ENCODE measurements at places on chromosomes 2 and 18.
A peak's percentile ranks its signal among the peaks of the same experiment; 100 is the strongest.

GRCh38 chr2:152543717-152544116 lies 173.5 kb downstream of the PRPF40A start:
- DNase-seq = no peak

- DNase-seq = no peak
Measured at GRCh38 chr2:127545189-127545588, 9.7 kb downstream of the MYO7B start.

DNA sequence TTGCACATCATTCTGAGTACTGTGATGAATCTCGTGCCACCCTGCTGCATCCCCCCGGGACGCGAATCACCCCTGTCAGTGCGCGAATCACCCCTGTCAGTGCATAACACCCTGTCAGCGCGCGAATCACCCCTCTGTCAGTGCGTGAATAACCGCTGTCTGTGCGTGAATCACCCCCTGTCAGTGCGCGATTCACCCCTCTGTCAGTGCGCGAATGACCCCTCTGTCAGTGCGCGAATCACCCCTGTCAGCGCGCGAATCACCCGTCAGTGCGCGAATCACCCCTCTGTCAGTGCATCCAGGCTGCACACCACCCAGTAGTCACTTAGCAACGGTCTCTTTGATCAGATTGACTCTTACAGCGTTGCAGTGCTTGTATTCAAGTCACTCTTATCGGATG lies 134.4 kb upstream of the TPO start:
- DNase-seq = no peak

DNA sequence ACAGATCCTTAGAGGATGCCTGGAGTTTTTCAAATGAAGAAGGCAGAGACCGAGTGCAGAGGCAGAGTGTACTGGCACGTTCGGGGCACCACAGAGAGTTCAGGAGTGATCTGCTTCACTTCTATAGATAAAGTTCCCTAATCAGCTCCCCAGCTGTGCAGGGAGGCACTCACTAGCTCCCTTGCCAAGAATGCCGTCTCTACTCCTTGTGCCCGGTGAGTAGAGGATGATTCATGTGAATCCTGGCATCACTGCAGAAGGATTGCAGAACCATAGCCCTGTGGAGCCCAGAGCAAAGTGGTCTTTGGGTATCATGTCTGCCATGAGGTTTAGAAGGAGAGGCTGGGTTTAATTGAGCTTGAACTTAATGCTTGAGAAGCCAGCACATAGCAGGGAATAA lies 510.1 kb upstream of the RAB6C start:
- DNase-seq = no peak

DNA sequence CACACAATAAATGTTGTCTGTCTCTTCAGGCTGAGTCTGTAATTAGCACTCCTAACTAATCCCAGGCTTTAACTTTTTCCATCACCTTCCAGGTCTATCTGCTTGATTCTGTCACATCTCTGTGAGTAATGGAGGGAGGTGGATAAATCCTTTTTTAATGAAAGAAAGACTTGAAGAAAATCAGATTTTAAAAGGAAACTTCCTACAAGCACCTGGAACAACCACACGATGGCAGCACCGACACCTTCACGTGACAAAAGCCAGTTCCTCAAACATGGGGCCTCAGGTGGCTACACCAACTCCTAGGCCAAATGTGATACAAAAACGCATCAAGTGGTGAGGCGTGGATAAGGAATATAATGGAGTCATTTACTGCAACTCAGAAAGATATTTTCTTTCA lies 41.8 kb downstream of the TGFBRAP1 start:
- no peak for DNase-seq

GRCh38 chr2:119947535-119947934 lies 65.3 kb upstream of the EPB41L5 start:
- no peak for DNase-seq

DNA sequence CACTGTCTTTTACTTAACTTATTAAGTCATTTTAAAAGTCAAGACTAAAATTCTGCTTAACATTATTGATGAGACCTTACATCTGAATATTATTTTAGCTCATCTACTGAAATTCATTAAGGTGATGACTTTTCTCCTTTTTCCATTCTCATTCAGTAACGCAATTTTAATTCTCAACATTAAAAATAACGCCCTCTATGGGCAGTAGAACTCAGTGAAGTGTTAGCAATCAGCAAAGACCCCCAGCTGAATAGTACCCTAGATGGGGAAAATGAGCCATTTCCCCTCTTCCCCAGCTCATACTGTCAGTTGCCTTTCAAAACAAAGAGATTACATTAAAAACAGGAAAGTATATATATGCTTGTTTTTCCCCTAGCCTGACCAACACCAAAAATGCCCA lies 203.3 kb downstream of the NR4A2 start:
- DNase-seq = no peak

GRCh38 chr2:121469356-121469755 lies 61.3 kb upstream of the RNU4ATAC start:
- DNase-seq = no peak

DNA sequence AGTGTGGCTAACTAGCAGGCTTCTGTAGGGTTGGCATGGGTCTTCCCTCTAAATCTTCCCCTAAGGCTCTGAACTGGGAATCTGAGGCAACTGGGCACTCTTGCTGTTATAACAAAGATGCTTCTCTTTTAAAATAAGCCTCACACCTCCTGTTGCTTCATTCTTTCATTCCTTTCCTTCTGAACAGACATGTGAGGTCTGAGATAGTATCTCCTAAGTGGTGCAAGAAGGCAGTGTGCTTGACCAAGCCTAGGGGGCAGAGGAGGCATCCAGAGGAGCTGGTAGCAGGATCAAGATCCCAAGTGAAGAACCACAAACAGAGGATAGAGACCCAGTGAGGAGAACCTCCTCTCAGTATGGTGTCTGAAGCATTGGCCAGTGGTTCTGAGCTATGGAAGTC lies 90.9 kb downstream of the TTC27 start:
- DNase-seq = no peak

GRCh38 chr2:23905155-23905554 lies 21.8 kb downstream of the ATAD2B start:
- no peak for DNase-seq

DNA sequence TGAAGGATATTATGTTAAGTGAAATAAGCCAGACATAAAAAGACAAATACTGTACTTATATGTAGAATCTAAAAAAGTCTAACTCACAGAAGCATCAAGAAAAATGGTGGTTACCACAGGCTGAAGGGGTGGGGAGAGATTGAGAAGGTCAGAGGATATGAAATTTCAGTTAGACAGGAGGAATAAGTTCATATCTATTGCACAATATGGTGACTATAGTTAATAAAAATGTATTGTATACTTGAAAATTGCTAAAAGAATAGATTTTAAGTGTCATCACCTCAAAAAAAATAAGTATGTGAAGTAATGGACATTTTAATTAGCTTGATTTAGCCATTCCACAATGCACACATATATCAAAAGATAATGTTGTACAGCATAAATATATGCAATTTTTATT lies 19.8 kb downstream of the ACMSD start:
- no peak for DNase-seq

- no peak for DNase-seq
Measured at GRCh38 chr18:44654573-44654972, 26.1 kb upstream of the SETBP1 start.

DNA sequence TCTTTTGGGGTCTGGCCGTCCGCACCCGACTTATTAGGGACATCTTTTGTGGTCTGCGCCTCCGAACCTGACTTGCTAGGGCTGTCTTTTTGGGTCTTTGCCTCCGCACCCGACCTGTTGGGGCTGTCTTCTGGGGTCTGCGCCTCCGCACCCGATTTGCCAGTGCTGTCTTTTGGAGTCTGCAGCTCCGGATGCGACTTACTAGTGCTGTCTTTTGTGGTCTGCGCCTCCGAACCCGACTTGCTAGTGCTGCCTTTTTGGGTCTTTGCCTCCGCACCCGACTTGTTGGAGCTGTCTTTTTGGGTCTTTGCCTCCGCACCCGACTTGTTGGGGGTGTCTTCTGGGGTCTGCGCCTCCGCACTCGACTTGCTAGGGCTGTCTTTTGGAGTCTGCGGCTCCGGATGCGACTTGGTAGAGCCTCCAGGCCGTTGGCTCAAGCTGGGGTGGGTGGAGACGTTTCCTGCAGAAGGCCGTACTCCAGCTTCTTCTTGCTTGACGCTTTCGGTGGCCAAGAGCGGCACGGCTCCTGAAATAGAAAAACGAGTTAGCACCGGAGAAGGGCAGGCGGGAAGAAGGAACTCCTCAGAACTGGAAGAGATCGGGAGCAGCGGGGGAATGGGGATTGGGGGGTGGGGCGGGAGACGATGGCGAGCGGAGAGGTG lies 498 bp downstream of the TGOLN2 start:
- DNase-seq = no peak

GRCh38 chr18:61655630-61656029 lies 237.2 kb downstream of the RNF152 start:
- DNase-seq = no peak

GRCh38 chr2:161381546-161381945 lies 34.6 kb upstream of the TBR1 start:
- DNase-seq = no peak

DNA sequence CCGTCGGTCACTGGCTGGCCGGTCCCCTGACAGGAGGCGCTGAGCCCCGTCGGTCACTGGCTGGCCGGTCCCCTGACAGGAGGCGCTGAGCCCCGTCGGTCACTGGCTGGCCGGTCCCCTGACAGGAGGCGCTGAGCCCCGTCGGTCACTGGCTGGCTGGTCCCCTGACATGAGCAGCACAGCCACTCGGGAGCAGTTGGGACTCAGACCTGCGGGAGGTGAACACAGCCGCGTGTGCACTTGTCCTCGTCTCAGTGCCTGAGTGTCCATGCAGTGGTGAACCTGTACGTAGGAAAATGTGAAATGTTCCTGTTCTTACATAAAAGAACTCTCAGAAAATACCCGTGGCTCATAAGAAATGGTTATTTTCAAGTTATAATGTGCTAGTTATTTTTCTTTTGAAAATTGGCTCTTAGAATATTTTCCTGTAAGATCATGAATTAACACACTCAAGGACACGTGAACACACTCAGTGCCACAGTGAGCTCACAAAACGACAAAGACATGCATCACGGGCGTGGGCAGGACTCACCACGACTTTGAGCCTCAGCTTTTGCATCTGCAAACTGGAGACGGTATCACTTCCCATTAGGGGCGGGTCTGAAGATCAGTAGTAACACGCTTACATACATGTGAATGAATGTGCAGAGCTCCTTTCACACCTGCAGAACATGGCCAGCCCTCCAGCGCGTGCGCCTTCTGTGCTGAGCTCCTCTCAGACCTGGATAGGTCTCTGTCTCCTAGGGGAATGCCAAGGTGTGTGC lies 21.1 kb upstream of the NFATC1 start:
- no peak for DNase-seq

GRCh38 chr18:59035591-59035990 lies 104.1 kb upstream of the SEC11C start:
- DNase-seq = peak; percentile 90

DNA sequence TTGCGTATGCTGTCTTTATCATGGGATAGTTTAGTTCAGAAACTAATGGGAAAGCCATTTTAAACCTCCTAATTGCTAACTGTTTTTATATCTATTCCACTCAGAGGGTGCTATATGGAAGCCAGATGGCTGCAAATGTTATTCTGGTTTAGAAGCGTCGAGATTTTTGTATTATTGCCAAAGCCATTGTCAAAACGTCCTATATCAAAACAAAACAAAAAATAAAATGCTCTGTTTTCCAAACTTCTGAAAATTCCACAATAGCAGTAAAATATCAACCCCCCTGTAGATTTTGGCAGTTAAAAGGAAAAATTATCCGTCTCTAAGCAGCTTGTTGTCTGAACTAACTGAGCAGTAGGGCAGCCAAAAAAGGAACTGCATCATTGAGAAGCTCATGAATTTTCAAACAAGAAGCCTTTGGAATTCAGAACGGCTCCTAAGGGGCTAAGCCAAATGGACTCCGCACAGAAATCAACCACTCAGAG lies 195.4 kb upstream of the CWC22 start:
- DNase-seq = no peak

- DNase-seq = no peak
Measured at GRCh38 chr2:62216616-62217015, 20.7 kb downstream of the B3GNT2 start.

GRCh38 chr2:27245626-27246025 lies 17.2 kb downstream of the SLC30A3 start:
- no peak for DNase-seq

- DNase-seq = no peak
Measured at GRCh38 chr2:43240766-43241150, 14.4 kb upstream of the ZFP36L2 start.

DNA sequence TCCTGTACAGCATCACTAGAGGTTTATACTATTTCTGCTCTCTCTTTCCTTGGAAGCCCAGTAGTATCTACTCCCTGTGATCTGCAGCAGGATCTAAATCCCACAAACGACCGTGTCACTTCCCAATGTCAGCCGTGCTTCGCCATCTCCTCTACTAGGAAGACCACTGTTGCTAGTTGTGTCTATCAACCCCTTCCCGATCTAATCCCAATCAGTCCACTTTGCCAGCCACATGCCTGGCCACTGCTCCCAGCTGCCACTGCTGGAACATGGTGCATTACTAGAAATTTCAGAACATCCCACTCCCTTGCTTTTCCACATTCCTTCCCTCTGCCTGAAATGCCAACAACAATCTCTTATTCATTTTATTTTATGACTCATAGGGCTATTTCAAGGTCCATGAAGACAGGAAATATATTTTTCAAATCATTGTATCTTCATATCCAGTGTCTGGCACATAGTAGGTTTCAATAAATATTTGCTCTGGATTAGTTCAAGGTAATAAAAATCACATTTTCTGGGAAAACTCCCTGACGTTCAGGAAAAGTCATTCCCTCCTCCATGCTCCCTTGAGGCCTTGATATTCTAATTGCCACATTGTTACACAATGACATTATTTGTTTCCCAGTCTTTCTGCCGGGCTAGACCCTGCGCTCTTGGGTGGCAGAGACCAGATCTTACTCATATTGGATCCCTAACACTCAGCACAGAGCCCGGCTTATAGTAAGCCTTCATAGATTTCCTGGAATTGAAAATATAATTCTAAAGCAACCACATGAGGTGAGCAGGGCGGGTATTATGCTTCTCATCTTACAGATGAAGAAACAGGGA lies 2.1 kb upstream of the TRIB2 start:
- no peak for DNase-seq

- peak; percentile 12 for DNase-seq
Measured at GRCh38 chr18:56302156-56302555, 336.2 kb downstream of the TXNL1 start.

DNA sequence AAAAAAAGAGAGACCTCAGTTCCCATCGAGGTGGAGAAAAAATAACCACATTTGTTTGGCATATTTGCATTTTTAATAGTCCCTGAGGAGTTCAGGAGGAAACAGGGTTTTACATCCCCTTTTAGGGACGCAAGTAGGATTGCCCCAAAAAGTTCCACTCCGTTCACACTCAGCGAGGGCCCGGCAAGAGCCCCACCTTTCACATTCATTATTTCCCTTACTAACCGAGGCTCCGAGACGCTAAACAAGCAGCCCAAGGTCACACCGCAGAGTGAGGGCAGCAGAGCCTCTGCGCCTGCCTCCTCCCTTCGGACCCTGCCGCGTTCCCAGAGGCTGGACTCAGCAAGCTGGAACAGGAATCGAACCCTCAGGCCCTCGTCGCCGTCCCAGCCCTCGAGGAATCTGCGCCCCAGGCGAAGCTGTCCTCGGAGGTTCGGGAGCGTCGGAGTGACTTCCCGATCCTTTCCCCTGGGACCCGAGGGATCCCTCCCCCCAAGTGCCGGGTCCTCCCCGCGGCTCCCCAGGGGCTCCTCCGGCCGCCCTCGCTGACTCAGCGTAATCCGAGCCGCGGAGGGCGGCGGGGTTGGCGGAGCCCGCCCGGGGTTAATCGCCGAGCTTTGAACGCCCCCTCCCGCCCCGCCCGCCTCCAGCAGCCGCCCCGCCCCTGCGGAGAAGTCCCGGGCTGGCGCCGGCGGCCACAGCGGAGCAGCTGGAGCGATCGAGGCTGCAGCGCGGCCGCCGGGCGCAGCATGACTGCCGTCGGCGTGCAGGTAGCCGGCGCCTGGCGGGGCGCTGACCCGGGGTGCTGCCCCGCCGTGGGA lies at the start of gene TMEM37:
TMEM37 (plus strand) TSS at position 700 of the 821 bp plus-strand sequence; CDS start at position 750, 50 bp downstream.
- DNase-seq = no peak
